GM12891 (cell line): ENCODE measurements at places on chromosomes 13 and 19.

GRCh38 chr13:42007844-42008243, 40.6 kb upstream of the DGKH start:
- DNase-seq = no peak

DNA sequence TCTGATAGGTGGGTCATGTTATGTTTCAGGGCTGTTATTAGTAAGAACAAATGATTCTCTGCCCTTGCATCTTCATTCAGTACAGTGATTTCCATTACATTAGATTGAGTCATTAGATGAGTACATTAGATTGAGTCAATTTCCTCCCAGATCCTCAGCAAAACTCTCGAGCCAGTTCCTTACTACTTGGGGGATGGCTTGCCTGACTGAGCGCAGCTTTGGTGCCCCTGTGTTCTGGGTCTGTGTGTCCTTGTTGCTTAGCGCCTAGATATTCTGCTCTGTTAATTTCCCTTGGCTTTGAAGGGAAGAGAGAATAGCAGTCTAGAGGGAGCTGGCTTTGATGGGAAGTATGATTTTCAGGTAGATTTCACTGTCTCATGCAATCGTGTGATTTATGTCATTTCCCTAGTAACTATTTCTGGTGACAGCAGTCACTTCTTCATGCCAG, 19.1 kb upstream of the SCEL start:
- DNase-seq = no peak

DNA sequence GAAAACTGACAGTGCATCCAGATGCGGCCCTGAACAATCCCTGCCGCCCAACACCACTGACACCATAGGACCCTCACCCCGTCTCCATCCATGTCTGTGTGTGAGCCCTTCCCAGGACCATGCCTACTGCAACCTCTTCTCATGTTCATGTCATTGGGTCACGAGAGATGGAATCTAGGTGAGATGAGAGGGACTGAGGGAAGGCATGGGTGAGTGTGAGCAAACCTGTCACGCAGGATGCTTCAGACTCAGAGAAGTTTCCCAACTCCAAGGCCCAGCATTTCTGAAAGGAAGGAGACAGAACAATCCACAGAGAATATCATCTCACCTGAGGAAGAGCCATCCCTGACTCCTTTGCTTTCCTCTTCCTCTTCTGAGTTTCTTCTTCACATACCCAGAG, 5.7 kb downstream of the ZNF888 start:
- DNase-seq = no peak

- DNase-seq = no peak
These were observed 34.6 kb upstream of the FARP1 start for GRCh38 chr13:98108341-98108740.

DNA sequence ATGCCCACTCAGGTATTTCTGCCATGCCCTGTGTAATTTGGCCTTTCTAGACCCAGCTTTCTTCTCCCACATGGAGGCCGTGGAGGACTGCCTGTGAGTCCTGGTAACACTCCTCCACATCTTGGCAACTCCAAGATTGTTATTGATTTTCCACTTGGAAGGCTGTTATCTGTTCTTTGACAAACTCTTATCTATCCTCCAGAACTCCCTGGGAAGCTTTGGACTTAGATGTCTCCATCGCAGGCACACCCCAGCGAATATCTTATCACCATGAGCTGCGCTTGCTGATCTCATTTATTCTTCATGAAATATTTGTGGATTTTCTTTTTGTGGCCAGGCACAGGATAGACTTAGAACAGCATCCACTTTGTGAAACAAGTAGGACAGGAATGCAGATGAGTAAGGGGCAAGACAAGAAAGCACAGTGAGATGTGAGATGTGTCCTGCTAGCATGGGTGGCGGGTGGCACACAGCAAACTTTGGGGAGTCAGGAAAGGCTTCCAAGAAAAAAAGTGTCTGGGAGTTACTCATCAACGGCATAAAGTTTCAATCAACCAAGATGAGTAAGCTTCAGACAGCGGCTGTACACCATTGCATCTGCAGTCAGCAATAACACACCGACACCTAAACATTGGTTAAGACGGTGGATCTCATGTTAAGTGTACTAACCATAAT, 84.5 kb upstream of the IRS2 start:
- DNase-seq = no peak

DNA sequence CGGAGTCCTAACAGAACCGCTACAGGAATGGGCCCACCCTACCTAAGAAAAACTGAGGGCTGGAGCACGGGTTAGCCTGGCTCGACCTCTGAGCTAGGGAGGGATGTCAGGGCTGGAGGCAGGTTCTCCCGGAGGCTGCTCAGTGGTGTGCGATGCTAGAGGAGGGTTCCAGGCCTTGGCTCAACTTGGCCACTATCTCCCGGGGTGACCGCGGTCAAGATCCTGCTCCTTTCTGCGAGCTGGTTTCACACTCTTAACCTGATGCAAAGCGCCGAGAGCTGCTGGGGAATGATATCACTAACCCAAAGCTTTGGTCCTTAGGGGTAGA, 301 bp downstream of the POP4 start:
- DNase-seq = no peak

GRCh38 chr13:20588529-20589110, 21.7 kb downstream of the IFT88 start:
- no peak for DNase-seq

GRCh38 chr13:24244802-24245201, 64.6 kb upstream of the C1QTNF9 start:
- DNase-seq = no peak

GRCh38 chr13:95368998-95369397, 67.7 kb upstream of the ABCC4 start:
- no peak for DNase-seq
